Renal cortex interstitium (tissue), 15 donors: ENCODE measurements at places on chromosomes 4 and X. TPM values are rescaled to one million over a fixed set of nuclear protein-coding genes. Genes with fewer than 3 reads are reported as not detected.

DNA sequence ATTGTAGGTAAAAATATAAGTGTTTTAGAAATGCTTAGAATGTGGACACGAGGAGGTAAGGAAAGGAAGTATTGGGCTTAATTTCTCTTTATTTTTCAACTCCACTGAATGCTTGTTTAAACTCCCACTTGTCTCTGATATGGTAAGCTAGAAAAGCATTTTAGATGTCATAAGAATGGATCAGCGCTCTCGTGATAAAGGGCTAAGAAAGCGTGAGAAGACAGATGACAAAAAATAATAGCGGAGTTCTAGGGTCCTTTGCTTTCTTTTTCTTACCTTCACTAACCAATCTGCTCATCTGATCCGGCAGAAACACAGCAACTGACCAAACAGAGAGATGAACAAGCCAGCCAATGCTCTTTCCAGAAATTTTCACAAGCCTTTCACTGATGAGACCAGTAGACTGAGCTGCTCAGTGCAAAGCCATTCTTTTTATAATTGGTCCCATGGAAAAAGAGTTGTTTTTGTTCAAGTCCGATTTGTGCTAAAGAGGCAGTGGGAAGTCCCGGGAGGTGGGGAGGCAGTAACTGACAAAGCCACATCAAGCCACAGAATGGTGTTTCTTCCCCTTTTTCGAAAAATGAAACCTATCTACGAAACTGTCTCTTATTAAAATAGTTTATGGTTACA lies at the start of gene TASL:
TASL (minus strand) TSS at position 405 of the 630 bp plus-strand sequence. CDS start 17,411 bp downstream, outside the sequence.
- no peak for DNase-seq

GRCh38 chr4:1981251-1982058 lies 27.3 kb downstream of the NELFA start:
- DNase-seq: no peak

- DNase-seq: no peak
Measured at GRCh38 chr4:55183926-55184599, 58.7 kb upstream of the KDR start.

- DNase-seq: no peak
Measured at GRCh38 chr4:959338-960139, 13.8 kb downstream of the DGKQ start.

- no peak for DNase-seq
Measured at GRCh38 chrX:115892787-115893671, 277.5 kb upstream of the AGTR2 start.

DNA sequence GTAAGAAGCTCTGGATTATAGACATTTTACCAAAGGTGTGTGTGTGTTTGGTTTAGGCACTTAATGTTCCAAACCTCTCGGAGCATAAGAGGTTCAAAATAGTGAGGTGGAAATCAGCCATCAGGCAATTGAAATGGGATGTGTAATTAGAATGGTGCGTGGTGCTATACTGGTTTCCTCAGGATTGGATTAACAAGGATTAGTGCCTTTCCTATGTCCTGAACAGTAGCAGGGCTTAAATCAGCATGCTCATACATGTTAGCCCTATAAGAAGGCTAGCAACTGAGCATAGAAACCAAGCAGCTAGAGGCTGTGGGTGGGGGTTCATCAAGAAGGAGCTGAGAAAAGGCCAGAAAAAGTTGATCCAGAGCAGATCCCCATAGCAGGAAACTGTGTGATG lies 256.8 kb upstream of the CXXC4 start:
- no peak for DNase-seq

DNA sequence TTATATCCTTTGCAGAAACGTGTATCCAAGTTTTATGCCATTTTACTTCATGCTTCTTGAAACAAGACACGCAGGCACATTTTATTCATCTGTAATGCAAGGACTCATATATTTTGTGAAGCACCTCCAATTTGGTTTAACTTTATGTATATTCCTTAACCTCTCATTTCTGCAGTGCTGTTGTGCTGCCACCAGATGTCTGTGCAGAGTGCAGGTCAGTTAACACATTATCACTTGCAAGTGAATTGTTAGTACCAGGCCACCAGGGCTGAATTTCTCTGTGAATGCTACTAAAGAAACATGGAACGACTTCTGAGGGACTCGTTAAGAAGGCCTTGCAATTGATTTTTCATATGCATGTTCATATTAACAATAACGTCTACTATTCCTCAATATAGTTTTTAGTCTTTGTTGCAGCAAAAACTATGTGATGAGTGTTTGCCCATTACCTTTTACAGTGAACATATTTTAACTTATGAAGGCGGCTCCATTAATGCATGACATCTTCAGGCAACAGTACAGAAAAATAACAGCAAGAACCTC lies 770.3 kb downstream of the NLGN4X start:
- no peak for DNase-seq

DNA sequence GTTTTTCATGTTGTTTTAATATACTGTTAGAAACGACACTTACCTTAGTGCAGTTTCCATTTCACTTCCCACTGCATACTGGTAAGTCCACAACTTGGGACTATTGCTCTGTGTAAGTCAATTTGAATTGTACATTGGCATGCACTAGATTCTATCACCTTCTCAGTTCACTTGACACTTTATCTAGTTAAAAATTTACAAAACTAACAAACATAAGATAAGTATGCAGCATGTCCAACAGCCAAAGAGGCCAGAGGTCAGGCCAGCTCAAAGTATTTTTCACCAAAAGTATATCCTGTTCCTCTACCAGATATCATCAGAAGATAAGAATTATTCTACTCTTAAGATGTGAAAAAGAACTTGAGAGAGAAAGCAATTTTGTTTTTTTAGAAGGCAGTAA lies 75.9 kb downstream of the QRFPR start:
- DNase-seq: no peak

- no peak for DNase-seq
Measured at GRCh38 chrX:12526306-12526705, 264.9 kb upstream of the PRPS2 start.

- no peak for DNase-seq
Measured at GRCh38 chrX:154594491-154594890, 9.6 kb downstream of the CTAG1A start.

GRCh38 chr4:10087152-10087791 lies 29.3 kb downstream of the WDR1 start:
- no peak for DNase-seq

DNA sequence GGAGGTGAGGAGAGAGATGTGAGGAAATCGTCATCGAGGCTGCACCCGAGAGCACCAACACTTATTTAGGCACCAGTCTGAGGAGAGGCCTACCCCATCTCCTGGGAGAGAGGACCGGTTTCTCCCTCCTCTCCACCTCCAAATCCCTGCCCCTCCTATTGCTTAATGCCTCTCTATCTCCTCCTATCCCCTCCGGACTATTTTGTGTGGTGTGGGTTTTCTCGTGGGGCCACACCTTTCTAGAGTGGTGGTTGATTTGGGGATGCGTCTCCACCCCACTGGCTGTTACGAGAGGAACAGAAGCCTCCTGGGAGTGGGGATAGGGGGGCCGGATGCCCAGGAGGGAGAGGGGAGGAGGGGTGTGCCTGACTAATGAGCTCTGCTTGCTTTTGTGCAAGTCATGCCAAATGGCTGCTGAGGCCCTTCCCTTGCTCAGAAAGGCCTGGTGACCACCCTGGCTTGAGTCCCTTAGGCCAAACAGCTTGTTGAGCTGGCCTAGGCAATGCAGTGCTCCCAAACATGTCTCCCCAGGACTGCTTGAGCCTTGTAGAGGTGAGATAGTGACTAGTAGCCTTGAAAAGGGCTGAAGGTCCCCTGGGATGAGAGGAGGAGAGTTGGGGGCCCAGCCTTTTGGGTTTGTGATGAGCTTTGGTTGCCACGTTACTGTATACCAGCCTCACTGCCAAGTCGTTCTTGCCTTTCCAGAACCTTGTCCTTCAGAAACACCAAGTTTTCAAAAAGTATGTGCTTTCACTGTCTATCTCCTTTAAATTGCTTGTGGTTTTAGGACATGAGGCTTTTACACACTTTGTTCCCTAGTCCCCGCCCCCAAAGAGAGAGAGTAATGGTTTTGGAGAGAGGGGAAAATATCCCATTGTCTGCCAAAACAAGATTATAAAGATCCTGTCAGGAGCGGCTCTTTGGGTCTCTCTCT lies 1.2 kb downstream of the MSN start:
- DNase-seq: no peak

- DNase-seq: no peak
Measured at GRCh38 chr4:175871774-175872405, 59.8 kb upstream of the GPM6A start.

DNA sequence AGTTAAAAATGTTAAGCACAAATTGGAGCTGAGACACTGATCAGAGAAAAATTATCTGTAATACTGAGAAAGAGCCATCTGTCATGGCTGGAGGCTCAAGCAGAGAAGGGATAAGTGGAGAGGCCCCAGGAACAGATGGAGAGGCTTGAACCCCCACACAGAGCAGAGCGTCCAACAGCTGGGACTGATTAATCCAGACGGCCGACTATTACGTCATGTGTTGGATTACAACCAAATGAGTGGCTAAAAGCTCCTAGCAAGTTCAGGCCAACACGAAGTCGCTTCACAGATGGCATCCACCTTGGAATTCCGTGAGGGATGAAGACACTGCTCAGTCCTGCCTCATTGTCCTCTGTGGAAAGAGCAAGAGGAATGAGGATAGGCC lies 57.7 kb upstream of the ATXN3L start:
- DNase-seq: no peak

DNA sequence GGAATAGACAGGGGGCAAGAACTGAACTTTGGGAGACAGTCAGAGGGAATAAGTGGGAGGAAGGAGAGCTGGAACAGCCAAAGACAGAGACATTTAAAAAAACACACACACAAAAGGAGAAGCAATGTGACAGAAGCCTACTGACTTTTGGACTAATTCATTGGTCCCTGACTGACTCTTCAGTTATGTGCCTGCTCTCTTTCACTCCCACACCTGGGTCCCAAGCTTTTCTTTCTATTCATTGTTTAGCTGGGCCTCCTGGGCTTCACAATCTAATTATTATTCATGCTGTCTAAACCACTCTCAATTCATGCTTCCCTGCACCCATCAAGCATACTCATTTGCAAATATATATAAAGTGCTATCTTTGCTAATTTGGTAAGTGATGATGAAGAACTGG lies 139.2 kb upstream of the IRS4 start:
- DNase-seq: no peak

GRCh38 chr4:48665555-48666186 lies 114.4 kb downstream of the FRYL start:
- DNase-seq: no peak

DNA sequence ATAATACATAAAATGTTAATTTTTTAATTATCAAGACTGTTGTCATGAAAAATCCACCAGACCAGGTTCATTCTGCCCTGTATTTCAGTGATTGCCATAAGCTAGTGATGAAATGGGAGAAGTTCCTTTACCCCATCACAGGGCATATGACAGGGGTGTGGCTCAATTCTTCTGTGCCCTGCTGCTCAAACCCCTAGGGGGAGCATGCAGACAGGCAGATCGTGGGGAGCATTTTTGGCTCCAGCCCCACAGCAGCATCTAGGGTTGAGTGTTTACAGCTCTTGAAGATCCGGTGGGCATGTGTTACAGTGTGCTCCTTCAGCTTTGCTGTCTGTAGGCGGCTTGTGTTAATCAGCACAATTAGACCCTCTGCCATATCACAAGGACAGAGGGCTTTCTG lies 700.7 kb downstream of the PCDH18 start:
- DNase-seq: no peak

DNA sequence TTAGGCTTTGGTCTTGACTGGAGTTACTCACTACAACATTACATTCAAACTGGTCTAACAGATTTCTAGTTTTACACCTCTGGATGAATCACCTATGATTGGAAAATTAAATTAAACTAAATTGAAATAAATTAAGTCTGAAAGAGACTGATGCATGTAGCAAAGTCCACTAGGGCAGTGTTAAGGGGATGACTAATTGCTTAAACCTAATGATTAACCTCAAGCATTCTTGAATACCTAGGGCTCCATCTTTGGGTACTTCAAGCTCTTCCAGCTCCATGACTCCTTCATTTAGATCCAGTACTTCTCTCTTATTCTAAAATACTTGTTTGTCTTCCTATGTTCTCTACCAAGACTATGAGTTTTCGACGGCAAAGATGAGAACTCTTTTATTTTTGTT lies 86.8 kb downstream of the SH2D1A start:
- DNase-seq: no peak

- no peak for DNase-seq
Measured at GRCh38 chr4:145530662-145531061, 49.0 kb downstream of the SMAD1 start.

DNA sequence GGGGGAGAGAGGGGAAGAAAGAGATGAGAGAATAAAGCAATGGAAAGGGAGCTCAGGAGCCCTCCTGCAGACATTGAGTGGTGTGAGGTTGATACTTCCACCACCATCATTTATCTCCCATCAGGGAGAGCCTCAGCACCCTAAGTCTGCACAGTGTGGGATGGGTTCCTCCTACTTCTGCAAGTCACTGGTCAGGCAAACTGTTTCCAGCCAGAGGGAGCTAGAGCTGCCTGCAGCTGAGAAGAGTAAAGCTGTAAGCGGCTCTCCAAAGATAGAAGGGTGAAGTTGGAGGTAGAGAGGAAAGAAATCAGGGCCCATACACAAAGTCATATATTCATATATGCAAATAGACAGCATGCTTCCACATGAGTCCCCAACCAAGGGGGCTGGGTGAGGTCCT lies 21.9 kb upstream of the ZNF81 start:
- no peak for DNase-seq

DNA sequence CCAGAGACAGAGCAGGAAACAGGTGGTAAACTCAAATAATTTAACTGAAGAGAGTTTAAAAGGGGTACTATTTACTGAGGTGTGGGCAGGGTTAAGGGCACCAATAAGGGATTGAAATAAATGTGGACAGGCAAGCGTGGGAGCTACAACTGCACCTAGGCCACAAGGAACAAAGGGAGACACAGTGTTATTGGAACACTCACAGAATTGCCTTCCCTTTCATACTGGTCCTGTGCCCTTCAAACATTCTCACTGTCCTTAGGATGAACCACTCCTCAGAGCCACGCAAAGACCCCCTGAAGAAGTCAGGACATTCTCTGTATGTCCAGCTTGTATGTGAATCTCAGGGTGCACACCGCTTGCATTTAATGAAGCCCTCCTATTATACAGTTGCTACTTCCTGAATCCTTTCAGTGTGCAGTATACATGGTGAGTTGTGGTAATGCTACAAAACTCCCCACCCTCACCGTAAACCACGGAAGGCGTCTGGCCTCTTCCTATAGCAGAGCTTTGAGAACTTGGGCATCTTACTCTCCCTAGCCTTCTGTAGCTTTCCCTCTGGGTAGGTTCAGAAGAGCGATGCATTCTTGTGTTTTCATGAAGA lies 9.6 kb upstream of the MRPL1 start:
- DNase-seq: no peak

- no peak for DNase-seq
Measured at GRCh38 chr4:172892300-172892699, 276.3 kb upstream of the GALNT7 start.

GRCh38 chrX:12711435-12712040 lies 79.7 kb upstream of the PRPS2 start:
- DNase-seq: no peak

The ADH6 gene
- polyA plus RNA-seq: 32.4 TPM

The GLRA3 gene
- polyA plus RNA-seq: 0.14 TPM

The GRIA2 gene
- 1.1 TPM for polyA plus RNA-seq

The SMAD1 gene
- 61.3 TPM for polyA plus RNA-seq

The DCLK2 gene
- polyA plus RNA-seq: 10.8 TPM

The CNKSR2 gene
- 1.4 TPM for polyA plus RNA-seq

The CSAG1 gene
- not detected for polyA plus RNA-seq

The CSAG3 gene
- not detected for polyA plus RNA-seq

The BST1 gene
- 15.2 TPM for polyA plus RNA-seq

The SSX4 gene
- not detected for polyA plus RNA-seq

The WDR1 gene
- 185 TPM for polyA plus RNA-seq

The DGAT2L6 gene
- polyA plus RNA-seq: not detected

The RAB39B gene
- polyA plus RNA-seq: 3.0 TPM
